ENCODE measurements at places on chromosomes 3 and 15.

DNA sequence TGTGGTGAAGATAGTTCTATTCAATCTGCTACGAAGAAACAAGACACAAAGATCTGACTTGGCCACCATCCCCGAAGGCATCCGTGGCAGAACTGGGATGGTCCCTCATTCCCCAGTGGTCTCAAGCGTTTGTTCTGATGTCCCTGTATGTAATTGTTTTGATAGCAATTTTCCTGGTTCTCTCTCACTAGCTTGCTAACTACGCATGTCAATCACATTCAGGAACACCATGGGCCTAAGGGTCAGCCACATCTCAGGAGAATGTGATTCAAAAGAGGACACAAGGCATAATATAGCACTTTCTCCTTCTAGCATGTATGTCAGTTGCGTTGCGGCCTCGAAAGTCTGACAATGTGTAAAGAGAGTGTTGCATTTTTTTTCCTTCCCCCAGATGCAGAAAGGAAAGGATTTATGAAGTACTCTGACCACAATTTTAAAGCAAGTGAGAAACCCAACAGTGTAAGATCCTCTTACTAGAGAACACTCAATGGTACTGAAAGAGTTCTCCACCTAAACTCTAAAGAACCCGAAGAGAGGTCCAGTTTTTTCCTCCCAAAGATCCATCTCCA, 32.0 kb upstream of the TCF12 start:
- DNase-seq: no peak

GRCh38 chr3:197592361-197593045, 36.7 kb upstream of the BDH1 start:
- no peak for DNase-seq

DNA sequence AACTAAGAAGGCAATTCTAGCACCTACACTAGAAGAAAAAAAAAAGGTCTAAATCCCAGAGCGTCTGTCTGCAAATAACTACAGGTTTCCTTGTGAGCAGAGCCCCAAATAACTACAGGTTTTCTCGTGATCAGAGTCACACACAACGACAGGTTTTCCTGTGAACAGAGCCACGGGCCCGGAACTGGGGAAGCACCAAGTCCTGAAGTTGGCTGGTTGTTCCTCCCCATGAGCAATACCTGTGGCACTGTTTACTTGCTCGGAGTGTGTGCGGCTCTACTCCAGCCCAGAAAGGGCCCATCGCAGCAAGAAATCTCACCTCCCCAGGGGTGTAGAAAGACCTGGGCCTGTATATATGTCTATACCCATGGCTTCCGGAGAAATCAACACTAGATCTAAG, 644 bp upstream of the MASP1 start:
- no peak for DNase-seq

- no peak for DNase-seq
Observed at GRCh38 chr3:46710229-46710628, 7.4 kb downstream of the PRSS50 start.
